ENCODE measurements at places on chromosomes 5 and 9.

DNA sequence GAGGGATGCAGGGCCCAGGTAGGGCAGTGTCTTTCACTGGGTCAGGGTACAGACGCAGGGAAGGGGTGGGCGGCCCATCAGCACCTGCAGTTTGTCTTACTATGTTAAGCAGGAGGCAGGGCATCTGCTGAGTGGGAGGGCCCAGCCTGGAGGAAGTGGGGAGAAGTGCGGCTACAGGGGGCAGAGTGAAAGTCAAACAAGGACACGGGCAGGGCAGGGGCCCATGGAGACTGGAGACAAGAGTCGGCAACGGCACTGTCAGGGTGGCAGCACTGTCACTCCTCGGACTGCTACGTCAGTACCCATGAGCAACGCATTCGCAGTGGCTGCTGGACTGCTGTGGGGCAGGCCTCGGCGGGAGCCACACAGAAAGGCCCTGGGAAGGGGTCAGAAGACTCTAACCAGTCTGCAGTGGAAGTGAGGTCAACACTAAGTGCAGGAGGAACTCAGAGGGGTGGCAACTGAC is 19.7 kb downstream of the CAMSAP1 start:
- no peak for DNase-seq

- DNase-seq: no peak
Measured at GRCh38 chr5:90093751-90094485, 315.6 kb downstream of the CETN3 start.

DNA sequence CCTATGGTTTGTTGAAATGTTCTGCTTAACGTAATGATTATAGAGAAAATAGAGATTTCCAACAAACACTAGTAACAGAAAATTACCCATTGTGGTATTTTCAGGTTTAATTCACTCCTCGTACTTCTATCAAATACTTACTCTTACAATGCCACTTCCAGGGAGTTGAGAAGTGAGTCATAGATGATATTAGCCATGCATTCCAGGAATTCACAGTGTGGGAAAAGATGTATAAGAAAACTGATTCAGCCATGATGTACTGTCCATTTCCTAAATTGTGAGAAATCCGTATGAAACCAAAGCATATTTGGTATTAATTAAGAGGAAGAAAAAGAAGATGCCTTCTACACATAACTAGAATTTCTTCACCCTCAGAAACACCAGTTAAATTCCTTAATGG is 1854.6 kb upstream of the WWC1 start:
- no peak for DNase-seq

DNA sequence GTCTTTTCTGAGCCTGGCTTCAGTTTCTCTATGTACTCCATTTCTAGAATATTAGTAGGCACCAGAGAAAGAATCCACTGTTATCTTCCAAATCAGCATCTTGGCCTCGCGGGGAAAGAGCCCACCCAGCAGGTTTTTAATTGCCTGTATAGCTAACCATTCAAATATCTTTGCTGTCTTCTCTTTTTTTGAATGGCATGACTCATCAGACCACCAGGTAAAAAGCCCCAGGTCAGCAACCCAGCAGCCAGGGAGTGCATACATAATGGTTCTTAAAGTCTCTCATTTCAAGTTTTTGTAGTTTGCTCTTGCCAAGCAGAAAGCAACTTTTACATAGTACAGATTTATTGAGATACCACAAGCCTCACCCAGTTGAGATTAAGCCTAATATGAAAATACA is 50.7 kb downstream of the TMEM167A start:
- DNase-seq: no peak

- no peak for DNase-seq
Measured at GRCh38 chr5:120874081-120874862, 410.2 kb downstream of the PRR16 start.

DNA sequence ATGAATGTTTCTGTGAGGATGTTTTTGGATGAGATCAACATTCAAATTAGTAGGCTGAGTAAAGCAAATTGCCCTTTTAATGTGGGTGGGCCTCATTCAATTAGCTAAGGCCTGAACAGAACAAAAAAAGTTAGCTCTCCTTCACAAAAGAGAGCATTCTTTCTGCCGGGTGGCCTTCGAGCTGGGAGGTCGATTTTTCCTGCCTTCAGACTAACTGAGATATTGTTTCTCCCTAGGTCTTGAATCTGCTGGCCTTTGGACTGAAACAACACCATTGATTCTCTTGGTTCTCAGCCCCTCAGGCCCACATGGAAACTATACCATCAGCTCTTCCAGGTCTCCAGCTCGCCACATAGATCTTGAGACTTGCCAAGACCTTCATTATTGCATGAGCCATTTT is 29.1 kb upstream of the FREM1 start:
- DNase-seq: no peak

DNA sequence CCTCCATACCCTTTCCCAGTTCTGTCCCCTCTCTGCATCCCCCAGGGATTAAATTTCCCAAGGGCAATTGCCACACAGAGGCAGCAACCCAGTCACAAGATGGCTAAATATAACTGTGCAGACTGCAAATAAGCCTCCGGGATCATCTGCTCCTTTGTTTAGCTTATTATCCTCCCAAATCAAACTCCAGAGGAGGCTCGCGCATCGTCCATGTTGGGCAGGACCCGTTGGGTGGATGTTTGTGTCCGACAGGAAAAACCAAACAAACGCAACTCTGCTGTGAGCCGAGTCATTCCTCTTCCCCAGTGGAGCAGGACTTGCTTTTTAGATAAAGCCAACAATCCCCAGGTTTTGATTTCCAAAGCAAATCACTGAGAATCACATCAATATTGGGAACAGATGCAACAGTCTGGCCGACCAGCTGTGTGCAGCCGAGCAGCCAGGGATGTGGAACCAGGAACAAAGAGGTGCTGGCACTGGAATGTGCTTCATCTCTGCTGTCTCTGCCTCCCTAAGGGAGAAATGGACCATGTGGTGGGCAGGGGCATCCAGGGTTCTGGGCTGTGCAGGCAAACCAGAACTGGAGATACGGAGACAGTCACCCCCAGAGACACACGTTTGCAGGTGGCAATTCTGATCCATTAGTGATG is 89.8 kb downstream of the PTTG1 start:
- DNase-seq: no peak

- no peak for DNase-seq
Measured at GRCh38 chr5:59732806-59733205, 160.7 kb downstream of the PDE4D start.

DNA sequence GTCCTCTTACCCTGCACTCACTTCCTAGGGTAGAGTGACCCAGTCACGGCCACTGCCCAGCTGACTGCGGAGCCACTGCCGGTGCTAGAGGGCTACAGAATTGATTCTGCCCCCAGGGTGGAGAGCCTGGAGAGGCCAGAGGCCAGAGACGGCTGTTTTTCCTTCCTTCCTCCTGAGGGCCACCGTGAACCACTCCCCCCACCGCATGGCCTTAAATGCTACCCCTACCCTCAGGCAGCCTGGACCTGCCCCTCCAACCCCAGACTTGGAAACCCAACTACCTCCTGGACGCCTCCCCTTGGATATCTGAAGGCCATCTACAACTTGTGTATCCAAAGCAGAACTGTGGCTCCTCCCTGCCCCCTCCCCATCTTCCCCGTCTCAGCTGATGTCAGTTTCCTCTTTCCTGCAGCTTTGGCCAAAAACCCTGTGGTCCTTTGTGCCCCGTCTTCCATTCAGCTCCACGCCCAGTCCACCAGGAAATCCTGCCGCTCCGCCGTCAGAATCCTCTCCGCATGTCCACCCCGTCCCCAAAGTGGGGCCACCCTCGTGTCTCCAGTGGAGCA is 16.3 kb downstream of the SH2D3C start:
- no peak for DNase-seq

GRCh38 chr5:126816649-126817048 is 39.7 kb downstream of the LMNB1 start:
- no peak for DNase-seq

GRCh38 chr9:37944266-37944650 is 40.3 kb upstream of the SLC25A51 start:
- no peak for DNase-seq

DNA sequence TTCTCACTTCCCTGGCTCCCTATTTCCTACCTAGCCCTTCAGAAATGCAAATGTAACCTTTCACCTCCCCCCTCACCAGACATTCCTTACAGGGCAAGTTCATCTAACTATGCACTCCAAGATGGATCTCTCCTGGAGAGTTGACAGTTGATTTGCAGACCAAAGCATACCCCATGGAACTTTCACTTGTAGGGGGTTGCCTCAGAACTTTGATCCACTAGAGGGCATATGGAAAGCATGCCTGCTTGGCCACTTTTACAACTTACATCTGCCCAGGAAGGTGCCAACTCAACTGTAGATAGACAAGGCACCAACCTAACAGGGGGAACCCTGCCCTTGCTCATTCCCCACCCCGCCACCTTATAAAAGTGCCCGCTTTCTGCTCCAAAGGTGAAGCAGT is 187.8 kb downstream of the NXNL2 start:
- DNase-seq: no peak

DNA sequence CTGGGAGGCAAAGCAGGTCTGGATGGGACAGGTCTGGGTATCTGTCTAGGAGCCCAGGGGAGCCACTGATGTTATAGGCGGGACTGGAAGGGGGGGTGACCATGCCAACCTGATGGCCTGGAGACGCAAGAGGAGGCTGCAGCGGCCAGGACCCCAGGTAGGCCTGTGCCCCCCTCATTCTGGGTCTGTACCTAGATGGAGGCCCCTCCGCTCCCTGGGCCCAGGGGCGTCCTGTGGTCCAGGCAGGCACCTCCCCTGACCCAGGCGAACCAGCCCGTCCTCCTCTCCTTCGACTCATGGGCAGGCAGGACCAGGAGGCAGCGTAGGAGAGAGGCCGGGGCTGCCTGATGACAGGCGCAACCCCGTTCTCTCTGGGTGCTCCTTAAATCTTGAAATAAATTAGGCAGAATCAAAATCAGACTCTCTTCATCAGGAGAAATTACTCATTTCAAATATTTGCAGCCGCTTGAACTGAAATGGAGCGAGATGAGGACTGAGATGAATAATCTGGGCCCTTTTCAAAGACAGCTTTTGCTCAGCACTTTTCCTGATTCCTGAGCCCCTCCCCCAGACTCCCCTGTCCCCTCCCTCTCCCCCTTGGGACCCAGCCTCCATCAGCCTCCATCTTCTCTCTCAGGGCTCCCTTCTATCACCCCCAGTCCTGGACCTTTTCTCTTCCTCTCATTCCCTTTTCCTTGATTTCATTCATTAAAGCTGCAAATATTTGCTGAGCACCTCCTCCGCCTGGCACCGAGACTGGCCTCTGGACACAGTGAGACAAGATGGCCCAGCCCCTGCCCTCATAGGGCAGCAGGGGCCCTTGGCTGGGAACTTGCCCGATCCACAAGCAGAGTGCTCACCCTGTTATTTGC is 46.8 kb upstream of the IER5L start:
- no peak for DNase-seq

- no peak for DNase-seq
Measured at GRCh38 chr5:82922086-82922734, 155.0 kb downstream of the TMEM167A start.

- no peak for DNase-seq
Measured at GRCh38 chr9:3237121-3237520, 288.7 kb downstream of the RFX3 start.

DNA sequence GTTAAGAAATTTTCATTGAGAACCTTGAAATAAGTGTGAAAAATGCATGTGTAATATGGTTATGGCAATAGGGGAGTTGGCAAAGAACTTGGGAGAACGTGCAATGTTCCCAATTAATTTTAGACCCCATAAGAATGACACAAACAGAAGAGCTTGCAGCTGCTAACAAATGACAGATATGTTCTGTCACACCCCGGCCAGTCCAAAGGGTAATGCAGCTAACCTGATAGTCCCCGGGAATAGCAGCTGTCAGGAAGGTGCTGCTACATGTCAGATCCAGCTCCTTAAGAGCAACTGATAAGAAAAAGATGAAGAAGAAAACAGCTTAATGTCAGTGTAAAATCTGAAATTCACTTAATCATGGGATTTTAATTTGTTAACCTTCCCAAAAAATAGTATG is 30.4 kb downstream of the SEMA5A start:
- DNase-seq: no peak

DNA sequence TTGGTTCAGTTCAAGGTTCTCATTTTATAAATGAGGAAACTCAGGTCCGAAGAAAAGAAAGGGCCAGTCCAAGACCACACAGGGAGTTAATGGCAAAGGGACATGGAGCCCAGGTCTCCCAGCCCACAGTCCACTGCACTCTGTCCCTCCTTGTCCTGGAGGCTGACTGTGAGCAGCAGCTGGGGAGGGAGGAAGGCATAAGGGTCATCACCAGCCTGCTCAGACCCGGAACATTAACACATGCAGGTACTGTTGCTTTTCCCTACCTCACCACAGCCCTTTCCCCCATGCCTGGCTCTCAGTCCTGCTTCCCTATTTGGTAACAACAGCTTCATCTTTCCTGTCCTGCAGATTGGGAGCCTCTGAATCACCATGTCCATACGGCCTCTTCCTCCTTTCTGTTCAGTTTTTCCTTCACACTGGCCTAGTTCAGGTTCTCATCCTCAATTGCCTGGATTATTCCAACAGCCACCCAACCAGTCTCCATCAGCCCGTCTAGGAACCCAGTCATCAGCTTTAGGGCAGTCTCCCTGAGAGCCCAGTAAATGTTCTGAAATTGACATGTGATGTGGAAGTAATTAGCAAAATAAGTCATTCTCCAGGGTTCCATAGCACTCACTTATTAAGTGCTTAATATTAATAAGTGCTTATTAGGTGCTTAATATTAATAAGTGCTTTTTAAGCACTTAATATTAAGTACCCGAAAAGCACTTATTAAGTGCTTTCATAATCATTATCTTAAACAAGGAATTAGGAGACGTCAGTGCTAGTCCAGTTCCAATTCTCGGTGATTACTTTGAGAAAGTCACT is 4.3 kb downstream of the GPX3 start:
- no peak for DNase-seq

DNA sequence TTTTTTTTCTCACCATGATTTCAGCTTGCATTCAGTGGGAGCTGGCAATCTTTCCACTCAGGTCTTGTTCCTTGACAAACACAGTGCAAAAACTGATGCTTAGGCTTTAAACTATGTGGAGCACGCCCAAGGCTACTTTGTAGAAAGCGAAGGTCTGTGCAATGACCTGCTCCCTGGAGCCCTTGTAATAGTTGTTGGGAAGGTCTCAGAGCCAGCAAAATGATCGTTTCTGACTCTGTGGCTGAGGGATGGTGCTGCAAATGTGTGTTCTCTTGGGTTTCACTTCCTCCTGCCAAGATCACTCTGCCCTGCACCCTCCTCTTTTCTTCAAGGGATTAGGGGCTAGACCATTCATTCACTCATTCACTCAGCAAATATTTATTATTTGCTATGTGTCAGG is 249.7 kb upstream of the MAP3K1 start:
- no peak for DNase-seq
